HTR-8/SVneo (cell line): ENCODE measurements at places on chromosomes 7 and 10.

- DNase-seq: no peak
These were observed 37.2 kb upstream of the RAPGEF5 start for GRCh38 chr7:22393913-22394729.

GRCh38 chr10:98252464-98252863, 15.5 kb downstream of the LOXL4 start:
- no peak for DNase-seq

DNA sequence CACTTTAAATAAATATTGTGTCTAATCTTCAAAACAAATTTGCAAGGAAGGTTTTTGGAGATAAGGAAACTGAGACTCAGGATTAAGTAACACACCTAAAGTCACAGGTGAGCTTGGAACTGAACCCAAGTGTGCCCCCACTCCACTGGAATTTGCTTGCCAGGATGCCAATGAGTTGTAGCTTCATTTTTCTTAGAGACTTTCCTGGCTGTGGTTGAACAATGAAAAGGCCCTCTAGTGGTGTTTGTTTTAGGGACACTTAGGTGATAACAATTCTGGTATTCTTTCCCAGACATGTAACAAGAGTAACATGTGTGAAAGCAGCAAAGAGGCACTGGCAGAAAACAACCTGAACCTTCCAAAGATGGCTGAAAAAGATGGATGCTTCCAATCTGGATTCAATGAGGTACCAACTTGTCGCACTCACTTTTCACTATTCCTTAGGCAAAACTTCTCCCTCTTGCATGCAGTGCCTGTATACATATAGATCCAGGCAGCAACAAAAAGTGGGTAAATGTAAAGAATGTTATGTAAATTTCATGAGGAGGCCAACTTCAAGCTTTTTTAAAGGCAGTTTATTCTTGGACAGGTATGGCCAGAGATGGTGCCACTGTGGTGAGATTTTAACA, 1.5 kb downstream of the IL6 start:
- DNase-seq: no peak

DNA sequence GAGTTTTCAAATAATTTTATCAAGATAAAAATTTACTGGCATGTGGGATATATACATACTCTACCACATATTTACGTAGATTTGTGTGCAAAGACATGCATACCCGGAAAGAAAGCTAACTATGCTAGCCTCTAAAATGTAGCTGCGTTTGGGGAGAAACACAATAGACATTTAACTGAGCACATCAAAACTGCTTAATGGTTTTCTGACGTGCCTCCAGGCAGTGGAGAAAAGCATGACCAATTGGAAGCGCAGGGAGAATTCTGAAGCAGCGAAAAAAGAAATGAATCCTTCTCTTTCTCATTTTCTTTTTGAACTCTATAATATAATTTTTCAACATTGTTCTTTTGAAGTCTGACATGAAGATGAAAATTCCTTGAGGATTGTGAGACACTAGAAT, 60.3 kb upstream of the LYZL1 start:
- no peak for DNase-seq

DNA sequence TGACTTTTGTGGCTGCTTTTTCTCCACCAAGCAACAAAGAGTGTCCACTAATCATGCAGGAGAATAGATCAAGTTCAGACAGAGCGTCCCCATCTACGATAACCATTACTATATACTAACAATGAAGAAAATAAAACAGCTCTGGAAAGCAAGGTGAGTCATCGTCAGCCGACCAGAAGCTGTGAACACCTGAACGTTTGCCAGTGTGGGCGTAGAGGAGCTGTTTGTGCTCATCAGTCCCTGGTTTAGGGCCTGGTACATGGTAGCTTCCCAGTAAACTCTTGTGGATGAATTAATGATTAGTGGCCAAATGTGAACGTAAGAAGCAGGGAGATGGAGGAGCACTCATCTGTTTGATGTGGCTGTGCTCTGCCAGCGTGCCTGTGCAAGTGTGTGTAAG, 180.7 kb downstream of the EVX1 start:
- DNase-seq: no peak

- no peak for DNase-seq
These were observed 103.2 kb upstream of the TNS3 start for GRCh38 chr7:47685151-47685550.

- DNase-seq: no peak
These were observed 50.0 kb downstream of the RAB11FIP2 start for GRCh38 chr10:117996709-117997108.

DNA sequence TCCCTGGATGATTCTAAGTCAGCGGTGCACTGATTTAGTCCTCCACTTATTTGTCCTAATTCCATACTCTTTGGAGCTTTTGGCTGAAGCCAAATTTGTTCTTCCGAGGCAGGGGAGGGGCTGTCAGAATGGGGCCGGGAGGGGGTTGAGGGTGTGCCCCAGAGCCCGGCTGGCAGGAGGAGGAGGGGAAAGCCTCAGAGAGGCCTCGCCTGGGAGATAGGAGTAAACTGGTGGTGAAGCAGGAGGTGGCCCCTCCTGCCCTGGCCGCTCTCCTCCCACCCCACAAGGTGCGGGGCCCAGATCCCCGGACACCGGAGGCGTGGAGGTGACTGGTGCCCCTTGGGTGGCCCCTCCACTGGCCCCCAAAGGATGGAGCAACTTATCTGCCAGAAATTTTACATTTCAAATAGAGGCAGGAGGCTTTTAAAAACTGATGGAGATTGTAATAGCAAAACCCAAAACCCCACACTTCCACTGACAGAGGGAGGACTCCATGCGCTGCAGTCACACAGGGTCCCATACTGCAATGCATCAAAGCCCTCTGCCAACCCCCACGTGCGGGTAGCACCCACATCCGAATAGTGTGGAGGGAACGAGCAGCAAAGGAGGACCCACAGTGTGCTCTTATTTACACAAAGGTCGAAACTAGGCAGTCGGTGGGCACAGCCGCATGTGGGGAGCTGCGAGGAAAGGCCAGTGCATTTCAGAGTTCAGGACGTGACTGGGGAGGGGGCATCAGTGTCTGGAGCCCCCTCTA, 61.9 kb downstream of the CAMK2B start:
- no peak for DNase-seq

DNA sequence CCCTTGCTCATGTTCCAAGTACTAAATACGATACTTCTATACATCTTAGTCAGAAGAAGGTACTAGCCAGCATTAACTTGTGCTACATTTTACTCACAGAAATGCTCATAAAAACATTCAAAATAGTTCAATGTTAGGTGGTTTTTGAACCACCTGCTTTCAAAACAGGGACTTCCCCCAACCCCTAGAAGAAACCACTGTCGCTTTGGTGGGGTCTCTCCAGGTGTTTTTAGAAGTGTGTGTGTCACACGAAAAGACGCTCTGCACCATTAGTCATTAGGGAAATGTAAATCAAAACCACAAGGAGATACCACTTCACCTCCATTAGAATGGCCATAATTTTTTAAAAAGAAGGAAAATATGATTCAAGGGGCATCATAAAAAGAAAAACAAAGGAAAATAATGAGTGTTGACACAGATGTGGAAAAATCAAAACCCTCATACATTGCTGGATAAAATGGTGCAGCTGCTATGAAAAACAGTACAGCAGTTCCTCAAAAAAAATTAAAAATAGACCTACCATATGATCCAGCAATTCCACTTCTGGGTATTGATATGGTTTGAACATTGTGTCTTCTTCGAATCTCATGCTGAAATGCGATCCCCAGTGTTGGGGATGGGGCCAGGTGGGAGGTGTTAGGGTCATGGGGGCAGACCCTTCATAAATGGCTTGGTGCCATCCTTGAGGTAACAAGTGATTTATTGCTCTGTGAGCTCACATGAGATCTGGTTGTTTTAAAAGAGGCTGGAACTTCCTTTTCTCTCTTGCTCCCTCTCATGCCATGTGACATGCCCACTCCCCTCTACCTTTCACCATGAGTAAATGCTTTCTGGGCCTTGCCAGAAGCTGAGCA, 74.2 kb downstream of the MALSU1 start:
- no peak for DNase-seq
